Activated T-cell treated with anti-CD3 and anti-CD28 coated beads for 48 hours (primary cell): ENCODE measurements at places on chromosomes 3 and 15.
A peak's percentile ranks its signal among the peaks of the same experiment; 100 is the strongest.

DNA sequence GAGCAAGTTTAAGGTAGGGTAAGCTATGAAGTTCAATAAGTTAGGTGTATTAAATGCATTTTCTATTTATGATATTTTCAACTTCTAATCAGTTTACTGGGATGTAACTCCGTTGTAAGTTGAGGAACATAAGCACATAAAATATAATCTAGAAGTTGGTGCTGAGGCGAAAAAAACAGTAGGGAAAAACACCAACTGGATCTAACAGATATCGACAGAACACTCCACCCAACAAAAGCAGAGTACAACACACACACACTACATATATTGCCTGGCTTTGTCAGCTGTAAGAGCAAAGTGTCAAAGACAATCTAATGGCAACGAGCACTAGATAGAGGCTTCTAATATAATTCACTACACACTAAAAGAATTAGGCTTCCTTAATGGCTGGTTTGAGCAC lies 8.4 kb downstream of the PIK3R4 start:
- no peak for DNase-seq

GRCh38 chr3:12662593-12663400 lies 1.1 kb downstream of the RAF1 start:
- peak; percentile 21 for DNase-seq

DNA sequence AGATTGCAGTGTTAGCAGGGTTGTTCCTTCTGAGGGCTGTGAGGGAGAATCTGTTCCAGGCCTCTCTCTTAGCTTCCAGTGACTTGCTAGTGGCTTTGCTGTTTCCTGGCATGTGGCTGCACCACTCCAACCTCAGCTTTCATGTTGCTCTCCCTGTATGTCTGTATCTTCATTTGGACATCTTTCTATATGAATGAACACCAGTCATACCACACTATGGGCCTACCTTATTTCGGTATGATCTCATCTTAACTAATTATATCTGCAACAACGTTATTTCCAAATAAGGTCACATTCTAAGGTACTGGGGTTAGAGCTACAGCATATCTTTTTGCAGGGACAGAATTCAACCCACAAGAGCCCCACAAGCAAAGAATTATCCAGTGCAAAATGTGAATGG lies 356.7 kb upstream of the UMPS start:
- no peak for DNase-seq

GRCh38 chr3:144128108-144128892 lies 156.7 kb downstream of the DIPK2A start:
- DNase-seq, result no peak

- no peak for DNase-seq
Observed at GRCh38 chr15:68305420-68305871, 27.9 kb downstream of the FEM1B start.

- no peak for DNase-seq
Observed at GRCh38 chr15:70093070-70093469, 4.6 kb downstream of the TLE3 start.
